Heart left ventricle (tissue), 16 donors: ENCODE measurements at places on chromosomes 3 and 15.

DNA sequence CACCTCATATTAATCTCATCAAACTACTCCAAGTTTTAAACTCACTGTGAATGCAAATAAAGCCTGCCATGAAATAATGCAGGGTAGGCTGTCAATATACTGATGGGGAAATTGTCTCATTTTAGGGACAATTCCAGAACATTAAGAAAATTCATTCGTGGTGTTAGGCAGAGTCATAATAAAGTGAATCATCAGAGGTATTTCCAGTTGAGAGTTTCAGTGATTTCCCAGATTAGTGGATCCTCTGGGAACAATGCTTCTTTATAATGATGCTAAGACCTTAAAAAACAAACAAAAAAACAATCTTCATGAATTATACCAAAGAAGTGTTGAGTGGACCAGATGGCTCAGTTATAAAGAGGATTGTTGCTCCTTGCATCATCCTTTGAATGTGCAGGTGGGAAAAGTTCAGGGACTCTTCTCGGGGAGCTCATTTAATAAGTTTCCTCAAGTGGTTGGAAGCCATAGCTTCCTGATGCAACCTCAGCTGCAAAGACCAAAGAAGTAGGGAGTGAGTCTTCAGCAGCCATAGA is 360.9 kb upstream of the TRIM42 start:
- no peak for DNase-seq

GRCh38 chr3:133548090-133548489 is 25.4 kb upstream of the CDV3 start:
- DNase-seq = no peak

GRCh38 chr3:54213907-54214306 is 91.6 kb downstream of the CACNA2D3 start:
- DNase-seq = no peak

DNA sequence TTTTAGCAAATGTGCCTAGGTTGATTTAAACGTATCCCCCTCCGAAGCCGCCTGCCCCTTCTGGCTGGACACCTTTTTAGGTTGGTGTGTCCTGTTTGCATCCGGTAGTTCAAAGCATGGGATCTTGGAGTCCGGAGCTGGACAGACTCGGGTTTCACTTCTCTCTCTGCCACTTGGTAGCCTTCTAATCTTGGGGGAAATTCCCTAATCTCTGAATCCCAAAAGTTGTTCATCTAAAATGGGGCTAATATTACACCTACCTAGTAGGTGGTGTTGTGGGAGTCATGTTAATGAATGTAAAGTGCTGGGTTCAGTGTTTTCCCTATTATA is 760 bp downstream of the FANCI start:
- no peak for DNase-seq
